ENCODE measurements at places on chromosomes 4 and X.

GRCh38 chr4:53088152-53088551 is 226.0 kb downstream of the RASL11B start:
- H3K4me1 ChIP-seq, result no peaks in the 10 kb centered on the region
- no peak for DNase-seq
- H3K27me3 ChIP-seq, result no peaks in the 10 kb centered on the region
- H3K27ac ChIP-seq, result no peak overlapping the region

- DNase-seq, result no peak
- no peaks in the 10 kb centered on the region for H3K36me3 ChIP-seq
- no peaks in the 10 kb centered on the region for H3K27me3 ChIP-seq
These were observed 8.8 kb upstream of the GEMIN8 start for GRCh38 chrX:14038375-14039085.

DNA sequence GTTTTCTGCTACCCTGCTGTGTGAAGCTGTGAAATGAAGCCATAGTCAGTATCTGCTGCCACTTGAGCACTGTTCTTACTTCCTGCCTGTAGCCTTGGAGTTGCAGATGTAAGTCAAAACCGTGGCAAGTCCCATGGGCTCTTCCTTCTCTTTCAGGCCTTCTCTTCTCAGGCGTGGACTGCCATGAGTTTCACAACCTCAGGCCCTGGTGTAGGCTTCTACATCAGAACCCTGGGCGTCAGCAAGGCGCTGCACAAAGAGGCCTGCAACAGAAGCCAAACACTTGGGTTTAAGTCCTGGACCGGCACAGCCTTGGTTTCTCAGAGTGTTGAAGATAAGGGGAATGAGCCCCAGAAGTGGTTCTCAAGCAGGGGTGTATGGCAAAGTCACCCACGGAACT is 2.5 kb downstream of the ZNF518B start:
- no peak overlapping the region for H3K4me3 ChIP-seq
- DNase-seq, result no peak
- no peak overlapping the region for H3K27ac ChIP-seq
- H3K27me3 ChIP-seq, result no peaks in the 10 kb centered on the region
- peaks cover 29% of the 10 kb centered on the region for H3K4me1 ChIP-seq

DNA sequence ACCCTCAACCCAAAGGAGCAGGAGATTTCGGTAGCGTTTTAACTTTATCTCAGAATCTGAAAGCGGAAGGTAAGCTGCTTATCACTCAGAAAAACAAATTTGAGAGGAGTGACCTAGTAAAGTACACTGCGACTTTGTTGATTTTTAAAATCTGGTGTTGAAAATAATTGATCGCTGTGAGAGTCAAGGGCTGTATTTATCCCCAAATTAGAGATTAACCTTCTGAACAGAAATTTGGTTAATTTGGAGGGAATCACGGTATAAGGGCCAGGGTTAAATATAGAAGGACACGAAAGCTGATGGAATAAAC is 212 bp downstream of the CLCN4 start:
- H3K4me1 ChIP-seq, result peaks cover 49% of the 10 kb centered on the region
- H3K4me3 ChIP-seq, result peak overlapping the region; percentile 55
- no peaks in the 10 kb centered on the region for H3K27me3 ChIP-seq
- no peak for DNase-seq

GRCh38 chr4:7725951-7726350 is 213.7 kb downstream of the AFAP1 start:
- no peaks in the 10 kb centered on the region for H3K27me3 ChIP-seq
- no peak overlapping the region for H3K4me3 ChIP-seq
- no peak for DNase-seq
- H3K27ac ChIP-seq, result no peak overlapping the region
- no peaks in the 10 kb centered on the region for H3K4me1 ChIP-seq

- no peak overlapping the region for H3K4me3 ChIP-seq
- no peak for DNase-seq
- no peak overlapping the region for H3K27ac ChIP-seq
- no peaks in the 10 kb centered on the region for H3K36me3 ChIP-seq
- H3K4me1 ChIP-seq, result no peaks in the 10 kb centered on the region
These were observed 15.3 kb downstream of the CCNG2 start for GRCh38 chr4:77172336-77172735.

GRCh38 chr4:106796876-106797275 is 239.2 kb downstream of the DKK2 start:
- H3K27ac ChIP-seq, result no peak overlapping the region
- no peak overlapping the region for H3K4me3 ChIP-seq
- no peaks in the 10 kb centered on the region for H3K4me1 ChIP-seq
- no peaks in the 10 kb centered on the region for H3K27me3 ChIP-seq
- no peak for DNase-seq
- no peaks in the 10 kb centered on the region for H3K36me3 ChIP-seq

DNA sequence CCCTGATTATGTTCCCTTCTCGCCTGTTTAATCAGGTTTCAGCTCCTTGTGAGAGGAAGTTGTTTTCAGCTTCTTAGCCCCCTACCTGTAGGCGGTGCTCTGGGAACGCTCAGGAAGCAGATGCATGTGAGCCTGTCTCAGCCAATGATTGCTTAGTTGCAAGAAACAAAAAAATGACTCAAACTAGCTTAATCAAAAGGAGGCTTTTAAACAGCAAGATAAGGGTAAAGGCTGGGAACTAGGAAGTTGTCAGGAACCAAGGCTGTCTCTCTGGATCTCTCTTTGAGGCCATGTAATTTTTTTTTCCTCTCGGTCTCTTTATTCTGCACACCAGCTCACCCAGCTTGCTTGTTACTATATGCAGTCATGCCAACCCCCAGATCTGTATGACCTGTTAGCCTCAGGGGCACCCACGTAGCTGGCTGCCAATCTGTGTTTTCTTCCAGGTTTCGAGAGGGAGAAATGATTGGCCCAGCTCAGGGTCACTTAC is 109.1 kb downstream of the PTTG2 start:
- DNase-seq, result peak; percentile 51
- no peak overlapping the region for H3K4me3 ChIP-seq
- H3K4me1 ChIP-seq, result no peaks in the 10 kb centered on the region
- no peaks in the 10 kb centered on the region for H3K27me3 ChIP-seq
- no peak overlapping the region for H3K27ac ChIP-seq

- H3K4me3 ChIP-seq, result no peak overlapping the region
- no peaks in the 10 kb centered on the region for H3K27me3 ChIP-seq
- H3K4me1 ChIP-seq, result no peaks in the 10 kb centered on the region
These were observed 184.0 kb downstream of the UGT8 start for GRCh38 chr4:114782415-114783214.

DNA sequence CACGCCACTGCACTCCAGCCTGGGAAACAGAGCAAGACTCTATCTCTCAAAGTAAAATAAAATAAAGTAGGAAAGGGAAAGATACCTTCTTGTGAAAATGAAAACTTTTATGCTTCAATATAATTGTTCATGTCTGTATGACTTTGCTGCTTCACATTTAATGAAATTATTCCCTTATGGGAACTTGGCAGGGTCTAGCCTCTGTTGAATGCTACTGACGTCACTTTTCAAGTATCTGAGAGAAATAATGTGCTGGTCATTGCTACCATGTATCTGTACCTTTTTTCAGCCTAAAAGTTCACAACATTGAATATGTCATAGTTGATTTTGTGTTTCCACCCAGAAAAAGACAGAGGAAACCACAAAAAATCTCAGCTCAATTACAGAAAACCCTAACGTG is 65.2 kb downstream of the PRDM5 start:
- no peak overlapping the region for H3K4me3 ChIP-seq
- DNase-seq, result no peak
- H3K36me3 ChIP-seq, result no peaks in the 10 kb centered on the region
- no peak overlapping the region for H3K27ac ChIP-seq
- H3K4me1 ChIP-seq, result peaks cover 10% of the 10 kb centered on the region
- no peaks in the 10 kb centered on the region for H3K27me3 ChIP-seq

GRCh38 chr4:17286752-17287460 is 225.0 kb downstream of the QDPR start:
- H3K4me3 ChIP-seq, result no peak overlapping the region
- no peaks in the 10 kb centered on the region for H3K36me3 ChIP-seq
- no peak for DNase-seq
- H3K27me3 ChIP-seq, result no peaks in the 10 kb centered on the region

DNA sequence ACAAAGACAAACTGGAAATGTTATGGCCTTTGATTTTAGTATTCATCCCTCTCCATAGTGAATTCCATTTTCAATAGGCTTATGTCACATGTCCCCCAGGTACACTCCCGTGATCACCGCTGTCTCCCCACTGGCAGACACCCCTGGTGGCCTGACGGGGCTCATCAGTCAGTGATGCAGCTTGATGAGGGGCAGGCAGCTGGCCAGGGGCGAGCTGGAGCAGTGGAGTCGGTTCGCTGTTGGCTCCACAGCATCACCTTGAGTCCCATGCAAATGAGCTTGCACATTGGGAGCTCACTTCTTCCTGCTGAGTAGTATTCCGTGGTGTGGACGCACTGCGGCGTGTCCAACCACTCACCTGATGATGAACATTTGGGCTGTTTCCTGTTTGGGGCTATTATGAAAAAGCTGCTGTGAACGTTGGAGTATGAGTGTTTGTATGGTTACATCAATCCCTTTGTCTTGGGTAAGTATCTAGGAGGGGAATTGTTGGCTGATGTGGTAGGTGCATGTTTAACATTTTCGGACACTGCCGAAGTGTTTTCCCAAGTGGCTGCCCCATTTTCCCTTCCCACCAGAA is 5.2 kb downstream of the TREX2 start:
- H3K4me3 ChIP-seq, result no peak overlapping the region
- H3K36me3 ChIP-seq, result no peaks in the 10 kb centered on the region
- H3K27me3 ChIP-seq, result 0 out of 2 replicates have a peak, but pooled peaks cover 3% of the 10 kb centered on the region
- H3K4me1 ChIP-seq, result no peaks in the 10 kb centered on the region
- no peak overlapping the region for H3K27ac ChIP-seq

GRCh38 chr4:133594390-133595207 is 445.5 kb downstream of the PCDH10 start:
- H3K36me3 ChIP-seq, result no peaks in the 10 kb centered on the region
- H3K27ac ChIP-seq, result no peak overlapping the region
- H3K27me3 ChIP-seq, result no peaks in the 10 kb centered on the region
- no peaks in the 10 kb centered on the region for H3K4me1 ChIP-seq
- H3K4me3 ChIP-seq, result no peak overlapping the region
- DNase-seq, result no peak

- H3K4me3 ChIP-seq, result no peak overlapping the region
- peaks cover 16% of the 10 kb centered on the region for H3K4me1 ChIP-seq
- no peaks in the 10 kb centered on the region for H3K36me3 ChIP-seq
- no peak for DNase-seq
- no peaks in the 10 kb centered on the region for H3K27me3 ChIP-seq
These were observed 84.9 kb upstream of the TET2 start for GRCh38 chr4:105061731-105062130.

GRCh38 chrX:25721564-25721963 is 416.6 kb upstream of the MAGEB18 start:
- H3K27me3 ChIP-seq, result no peaks in the 10 kb centered on the region
- no peak overlapping the region for H3K4me3 ChIP-seq
- H3K4me1 ChIP-seq, result no peaks in the 10 kb centered on the region
- DNase-seq, result peak; percentile 69
- no peaks in the 10 kb centered on the region for H3K36me3 ChIP-seq
- H3K27ac ChIP-seq, result no peak overlapping the region

DNA sequence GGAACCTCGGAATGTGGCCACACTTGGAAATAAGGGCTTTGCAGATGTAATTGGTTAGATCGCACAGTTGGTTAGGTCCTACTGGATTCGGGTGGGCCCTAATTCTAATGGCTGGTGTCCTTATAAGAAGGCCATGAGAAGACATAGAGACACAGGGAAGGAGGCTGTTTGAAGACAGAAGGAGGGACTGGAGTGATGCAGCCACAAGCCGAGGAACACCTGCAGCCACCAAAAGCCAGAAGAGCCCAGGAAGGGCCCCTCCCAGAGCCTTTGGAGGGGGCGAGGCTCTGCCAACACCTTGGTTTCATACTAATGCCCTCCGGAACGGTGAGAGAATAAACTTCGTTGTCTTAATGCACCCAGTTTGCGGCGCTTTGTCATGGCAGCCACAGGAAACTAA is 47.0 kb downstream of the EVC start:
- H3K4me3 ChIP-seq, result no peak overlapping the region
- no peak for DNase-seq
- no peak overlapping the region for H3K27ac ChIP-seq

DNA sequence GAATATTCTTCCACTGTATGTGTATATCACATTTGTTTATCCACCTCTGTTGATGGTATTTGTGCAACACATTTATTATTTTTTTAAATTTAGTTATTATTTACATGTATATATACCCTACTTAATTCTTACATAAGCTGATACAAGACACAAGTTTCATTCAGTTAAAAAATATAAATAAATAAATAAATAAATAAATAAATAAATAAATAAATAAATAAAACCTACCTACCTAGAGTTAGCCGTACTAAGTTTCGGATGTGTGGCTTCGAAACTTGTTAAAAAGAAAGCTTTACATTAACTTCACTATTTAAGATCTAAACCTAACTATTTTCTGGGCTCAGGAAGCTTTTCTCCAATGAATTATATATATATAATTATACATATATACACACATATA is 23.3 kb upstream of the REPS2 start:
- H3K4me1 ChIP-seq, result no peaks in the 10 kb centered on the region
- H3K27ac ChIP-seq, result no peak overlapping the region
- no peak for DNase-seq
- no peak overlapping the region for H3K4me3 ChIP-seq
- H3K27me3 ChIP-seq, result no peaks in the 10 kb centered on the region
- no peaks in the 10 kb centered on the region for H3K36me3 ChIP-seq

- no peak for DNase-seq
- H3K27ac ChIP-seq, result no peak overlapping the region
- H3K27me3 ChIP-seq, result no peaks in the 10 kb centered on the region
These were observed 117.7 kb downstream of the RELL1 start for GRCh38 chr4:37568489-37568888.

DNA sequence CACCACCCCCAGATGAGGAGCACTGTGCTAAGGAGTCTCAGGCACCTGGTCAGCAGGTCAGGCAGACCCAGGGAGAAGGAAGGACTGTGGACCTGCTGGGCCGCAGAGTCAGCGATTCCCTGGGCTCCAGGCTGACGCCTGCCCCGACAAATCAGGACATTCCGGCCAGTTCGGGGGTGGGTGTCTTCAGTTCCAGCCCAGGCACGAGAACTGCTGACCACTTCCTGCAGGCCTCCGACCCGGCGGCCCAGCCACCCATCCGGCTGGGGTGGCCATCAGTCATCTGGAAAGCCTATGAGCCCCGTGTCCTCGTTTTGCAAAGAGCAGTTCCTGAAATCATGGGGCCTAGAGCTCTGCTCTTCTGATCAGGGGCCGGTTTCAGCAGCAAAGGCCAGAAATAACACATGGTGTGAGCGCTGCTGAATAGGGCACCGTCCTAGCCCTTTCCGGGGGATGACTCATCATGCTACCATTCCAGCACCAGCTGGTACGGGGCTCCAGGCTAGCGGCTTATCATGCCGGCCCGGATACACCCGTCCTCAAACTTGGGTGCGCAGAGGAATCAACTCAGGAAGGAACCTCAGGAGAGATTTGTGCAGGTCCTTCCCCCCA is 7.8 kb upstream of the SH3TC1 start:
- H3K4me3 ChIP-seq, result no peak overlapping the region
- no peak for DNase-seq
- no peaks in the 10 kb centered on the region for H3K36me3 ChIP-seq
- no peak overlapping the region for H3K27ac ChIP-seq
